CD4-positive, alpha-beta T cell treated with Interferon gamma for 1 hour (primary cell): ENCODE measurements at places on chromosomes 3 and 15.

DNA sequence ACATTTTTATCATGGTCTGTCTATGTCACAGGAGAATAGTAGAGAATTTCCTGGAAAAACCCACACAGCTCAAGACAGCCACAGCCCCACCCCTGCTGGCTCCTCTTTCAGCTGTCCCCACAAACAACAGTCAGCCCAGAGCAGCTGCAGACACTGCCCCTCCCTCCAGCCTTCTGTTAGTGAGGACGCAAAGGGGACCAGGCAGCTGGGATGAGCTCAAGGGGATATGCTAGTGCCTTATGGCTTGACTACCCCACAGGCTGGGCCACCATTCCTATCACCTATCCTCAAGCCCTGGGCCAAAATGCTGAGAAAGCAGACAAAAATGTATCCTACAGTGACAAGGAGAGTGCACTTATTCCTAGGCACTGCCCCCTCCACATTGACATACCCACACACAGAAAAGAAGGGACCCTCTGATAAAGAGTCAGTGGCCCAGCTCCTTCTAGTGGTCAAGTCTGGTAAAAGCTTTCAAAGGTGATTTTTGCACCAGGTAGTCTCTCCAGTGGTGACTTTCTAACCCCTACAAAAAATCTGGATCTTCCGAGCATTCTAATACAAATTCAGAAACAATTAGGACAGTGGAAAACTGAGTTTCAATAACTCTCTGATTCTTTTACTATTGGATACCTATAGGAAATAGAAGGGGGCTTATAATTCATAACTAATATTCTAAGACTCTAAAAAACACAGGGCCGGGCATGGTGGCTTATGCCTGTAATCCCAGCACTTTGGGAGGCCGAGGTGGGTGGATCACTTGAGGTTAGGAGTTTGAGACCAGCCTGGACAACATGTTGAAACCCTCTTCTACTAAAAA, 3.0 kb upstream of the MAP1A start:
- no peak for DNase-seq

GRCh38 chr15:50880651-50881114, 27.8 kb upstream of the AP4E1 start:
- no peak for DNase-seq

GRCh38 chr15:40578892-40579291, 9.8 kb downstream of the RPUSD2 start:
- no peak for DNase-seq

- DNase-seq, result no peak
These were observed 69.6 kb downstream of the EFCAB12 start for GRCh38 chr3:129358772-129359371.

DNA sequence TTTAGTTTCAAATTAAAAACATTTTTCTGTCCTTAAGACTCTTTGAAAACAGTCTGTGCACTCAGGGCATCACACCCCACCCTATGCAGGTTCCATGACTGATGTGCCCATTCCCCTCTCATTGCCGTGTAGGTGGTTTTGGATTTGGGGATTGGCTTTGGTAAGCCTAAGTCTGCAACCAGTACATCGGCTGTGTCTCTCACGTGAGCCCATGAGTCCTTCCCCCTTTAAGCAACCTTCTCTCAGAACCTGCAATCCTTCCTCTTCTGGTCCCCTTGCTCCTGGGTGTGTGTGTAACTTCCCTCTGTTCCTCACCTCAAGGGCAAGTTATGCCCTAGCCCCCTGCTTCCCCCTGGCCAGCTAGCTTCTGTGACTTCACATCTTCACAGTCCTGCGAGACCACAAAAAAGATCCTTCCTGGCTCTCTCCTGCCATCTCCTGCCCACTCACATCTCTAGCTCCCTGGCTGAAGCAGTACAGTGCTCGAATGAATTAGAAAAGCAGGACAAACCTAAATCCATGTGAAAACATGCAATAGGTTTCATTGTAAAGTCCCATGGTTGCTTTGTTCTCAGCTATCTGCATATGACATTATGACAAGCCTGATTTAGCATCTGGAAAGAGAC, 126.7 kb downstream of the UACA start:
- no peak for DNase-seq
